ENCODE measurements at places on chromosomes 11 and 22. TPM values are rescaled to one million over a fixed set of nuclear protein-coding genes. Genes with fewer than 3 reads are reported as not detected.

GRCh38 chr11:88544656-88545280 lies 207.2 kb upstream of the CTSC start:
- peaks cover 3% of the 10 kb centered on the region for H3K4me1 ChIP-seq
- peaks cover 16% of the 10 kb centered on the region for H3K27me3 ChIP-seq
- no peak overlapping the region for H3K4me3 ChIP-seq
- DNase-seq: no peak
- no peak overlapping the region for H3K27ac ChIP-seq
- no peaks in the 10 kb centered on the region for H3K36me3 ChIP-seq

GRCh38 chr11:59560702-59561473 lies 49.5 kb downstream of the OR4D9 start:
- H3K36me3 ChIP-seq: peaks cover 2% of the 10 kb centered on the region
- peak; percentile 69 for DNase-seq
- peak overlapping the region; percentile 100 for H3K27ac ChIP-seq
- peaks cover 3% of the 10 kb centered on the region for H3K4me1 ChIP-seq

The MPZL3 gene
- 7.4 TPM for total RNA-seq

The IFITM10 gene
- total RNA-seq: 1.2 TPM

DNA sequence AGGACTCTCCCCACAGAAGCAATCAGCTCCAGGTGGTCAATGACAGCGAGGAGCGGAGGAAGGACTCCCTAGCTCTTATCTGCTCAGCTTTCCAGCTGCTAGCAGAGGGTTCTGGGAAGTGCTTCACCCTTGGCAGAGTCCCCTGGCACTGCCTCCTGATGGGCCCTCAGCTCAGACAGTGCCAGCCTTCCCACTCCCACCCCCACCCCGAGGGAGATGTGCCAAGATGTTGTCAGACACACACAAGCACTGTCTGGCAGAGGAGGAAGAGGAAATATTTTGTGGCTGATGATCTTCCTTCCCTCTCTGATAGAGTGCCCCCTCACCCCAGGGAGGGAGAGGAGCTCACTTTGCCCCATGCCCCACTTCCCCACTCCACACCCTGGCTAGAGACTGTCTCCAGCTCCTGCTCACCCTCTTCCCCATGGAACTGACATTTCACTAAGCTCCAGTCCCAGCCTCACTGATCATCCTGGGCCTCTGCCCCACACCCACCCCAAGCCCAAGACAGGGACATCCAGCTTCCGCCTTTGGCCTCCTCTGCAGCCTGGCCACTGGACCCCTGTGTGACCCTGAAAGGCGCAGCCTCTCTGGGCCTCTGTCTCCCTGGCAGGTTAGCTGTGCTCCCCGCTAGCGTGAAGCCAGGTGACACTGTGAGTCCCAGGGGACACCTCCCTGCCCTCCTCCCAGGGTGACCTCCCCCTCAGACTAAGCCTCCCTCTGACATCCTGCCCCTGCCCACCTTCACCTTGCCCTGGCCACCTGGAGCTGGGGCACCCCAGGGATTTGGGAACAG lies 44.5 kb downstream of the SLCO2B1 start:
- no peak for DNase-seq
- no peak overlapping the region for H3K27ac ChIP-seq
- peaks cover 5% of the 10 kb centered on the region for H3K27me3 ChIP-seq
- no peak overlapping the region for H3K4me3 ChIP-seq

The TMEM191C gene
- total RNA-seq: 5.1 TPM

DNA sequence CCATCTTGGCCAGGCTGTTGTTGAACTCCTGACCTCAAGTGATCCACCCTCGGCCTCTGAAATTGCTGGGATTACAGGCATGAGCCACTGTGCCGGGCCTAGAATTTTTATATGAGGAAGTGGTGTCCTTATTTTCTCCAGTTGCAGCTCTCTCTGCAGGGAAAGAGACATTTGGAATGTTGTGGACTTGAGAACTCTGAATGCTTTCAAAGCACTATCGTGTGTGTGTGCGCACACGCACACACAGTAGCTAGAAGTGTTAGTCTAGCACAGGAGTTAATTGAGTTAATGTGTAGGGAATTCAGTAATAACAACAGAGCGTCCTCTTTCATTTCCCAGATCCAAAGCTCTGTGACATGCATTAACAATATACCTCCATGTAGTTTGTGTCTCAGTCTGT lies 164.0 kb upstream of the RASSF10 start:
- no peak overlapping the region for H3K4me3 ChIP-seq
- H3K27ac ChIP-seq: peak overlapping the region; percentile 97
- peaks cover 65% of the 10 kb centered on the region for H3K4me1 ChIP-seq
- H3K36me3 ChIP-seq: peaks cover 3% of the 10 kb centered on the region
- DNase-seq: no peak

- no peak overlapping the region for H3K4me3 ChIP-seq
- no peak overlapping the region for H3K27ac ChIP-seq
- DNase-seq: no peak
- H3K36me3 ChIP-seq: no peaks in the 10 kb centered on the region
- peaks cover 3% of the 10 kb centered on the region for H3K27me3 ChIP-seq
Measured at GRCh38 chr22:45612940-45613339, 58.7 kb upstream of the ATXN10 start.

DNA sequence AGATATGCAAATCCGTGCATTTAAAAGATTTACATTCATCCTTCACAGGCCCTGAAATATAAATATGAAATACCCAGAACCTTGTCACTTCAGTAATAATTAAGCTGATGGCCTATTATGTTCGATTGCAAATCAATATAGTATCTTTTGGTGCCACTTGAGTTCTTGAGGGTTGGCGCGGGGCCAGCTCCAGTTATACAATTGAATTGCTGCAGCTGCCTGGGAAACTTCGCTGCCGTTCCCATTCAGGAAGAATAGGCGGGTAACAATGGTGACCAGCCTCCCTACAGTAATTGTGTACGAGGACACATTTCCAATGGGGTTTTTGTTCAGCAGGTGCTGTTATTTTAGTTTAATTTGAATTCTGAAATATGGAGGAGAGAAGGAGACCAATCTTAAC lies 451.2 kb downstream of the INSC start:
- H3K36me3 ChIP-seq: no peaks in the 10 kb centered on the region
- no peak overlapping the region for H3K27ac ChIP-seq
- no peaks in the 10 kb centered on the region for H3K4me1 ChIP-seq
- peaks cover 10% of the 10 kb centered on the region for H3K27me3 ChIP-seq
- no peak for DNase-seq

DNA sequence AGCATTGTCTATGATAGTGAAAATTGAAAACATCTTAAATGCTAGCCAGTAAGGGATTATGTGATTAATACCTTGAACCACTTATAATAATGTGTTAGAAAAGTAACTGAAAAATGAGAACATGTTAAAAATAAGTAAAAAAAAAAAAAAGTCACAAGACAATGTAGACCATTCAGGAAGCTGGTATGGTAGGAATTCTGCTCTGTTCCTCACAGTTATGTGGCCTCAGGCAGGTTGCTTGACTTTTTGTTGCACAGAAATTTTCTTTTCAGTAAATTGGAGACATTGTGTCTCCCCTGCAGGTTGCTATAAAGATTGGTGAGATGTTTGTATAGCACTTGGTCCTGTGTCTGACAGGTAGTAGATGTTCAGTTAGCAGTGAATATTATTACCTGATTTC lies 17.3 kb upstream of the PLET1 start:
- peaks cover 3% of the 10 kb centered on the region for H3K4me1 ChIP-seq
- H3K4me3 ChIP-seq: no peak overlapping the region
- no peak overlapping the region for H3K27ac ChIP-seq
- H3K27me3 ChIP-seq: peaks cover 7% of the 10 kb centered on the region
- no peaks in the 10 kb centered on the region for H3K36me3 ChIP-seq
- DNase-seq: no peak

- H3K27ac ChIP-seq: no peak overlapping the region
- H3K4me3 ChIP-seq: no peak overlapping the region
- no peaks in the 10 kb centered on the region for H3K36me3 ChIP-seq
- H3K27me3 ChIP-seq: no peaks in the 10 kb centered on the region
Measured at GRCh38 chr11:62115085-62115694, 8.6 kb upstream of the INCENP start.
